ENCODE measurements at places on chromosomes 1 and 21. TPM values are rescaled to one million over a fixed set of nuclear protein-coding genes. Genes with fewer than 3 reads are reported as not detected.
A peak's percentile ranks its signal among the peaks of the same experiment; 100 is the strongest.

The GPATCH2 gene
- total RNA-seq = 13.1 TPM

The TRIM58 gene
- total RNA-seq = 0.35 TPM

The PAPPA2 gene
- total RNA-seq = not detected

The SPATA45 gene
- total RNA-seq = not detected

The PTP4A2 gene
- total RNA-seq = 249 TPM

The VTCN1 gene
- total RNA-seq = 1.9 TPM

DNA sequence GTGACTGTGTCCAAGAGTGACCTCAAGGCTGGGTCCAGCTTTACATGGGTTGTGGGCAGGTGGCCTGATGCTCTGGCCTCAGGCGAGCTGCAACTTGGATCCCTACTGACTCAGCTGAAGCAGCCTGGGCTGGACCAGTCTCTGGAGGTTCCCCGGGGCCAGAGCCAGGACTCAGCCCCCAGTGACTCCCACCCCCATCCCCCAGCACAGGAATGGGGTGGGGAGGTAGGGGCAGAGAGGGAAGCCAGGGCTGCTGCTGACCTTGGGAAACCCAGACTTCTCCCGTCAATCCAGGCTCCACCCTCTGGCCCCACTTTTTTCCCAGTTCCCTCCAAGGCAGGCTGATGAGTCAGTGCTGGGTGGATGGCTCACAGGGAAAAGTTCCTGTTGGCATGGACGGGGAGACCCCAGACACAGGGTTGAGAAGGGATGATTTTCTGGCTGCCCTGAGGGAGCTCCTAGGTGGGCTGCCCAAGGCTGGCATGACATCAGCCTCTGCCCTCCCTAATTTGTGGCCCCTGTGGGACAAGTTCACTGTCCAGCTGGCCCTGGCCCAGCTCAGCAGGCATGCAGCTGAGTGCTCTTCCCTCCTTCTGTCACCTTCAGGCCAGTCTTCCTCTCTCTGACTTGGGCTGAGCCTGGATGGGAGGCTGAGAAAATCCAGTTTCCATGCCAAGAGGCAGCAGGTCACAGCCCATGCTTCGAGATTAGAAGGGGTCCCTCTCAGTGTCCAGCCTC is 2.2 kb downstream of the ZC3H12A start:
- peak overlapping the region; percentile 77 for H3K27ac ChIP-seq
- no peaks in the 10 kb centered on the region for H3K27me3 ChIP-seq
- peak; percentile 90 for DNase-seq
- no peaks in the 10 kb centered on the region for H3K36me3 ChIP-seq

GRCh38 chr1:165330483-165330882 is 26.0 kb downstream of the LMX1A start:
- H3K27me3 ChIP-seq = no peaks in the 10 kb centered on the region
- DNase-seq = no peak
- no peak overlapping the region for H3K4me3 ChIP-seq
- no peak overlapping the region for H3K27ac ChIP-seq
- H3K36me3 ChIP-seq = no peaks in the 10 kb centered on the region
- H3K4me1 ChIP-seq = no peaks in the 10 kb centered on the region

- no peak overlapping the region for H3K4me3 ChIP-seq
- H3K4me1 ChIP-seq = peaks cover 12% of the 10 kb centered on the region
- H3K36me3 ChIP-seq = no peaks in the 10 kb centered on the region
- DNase-seq = no peak
Measured at GRCh38 chr1:168974611-168975010, 131.9 kb upstream of the ATP1B1 start.

- H3K27ac ChIP-seq = no peak overlapping the region
- H3K27me3 ChIP-seq = no peaks in the 10 kb centered on the region
- no peaks in the 10 kb centered on the region for H3K36me3 ChIP-seq
- DNase-seq = no peak
Measured at GRCh38 chr1:208007319-208007937, 96.5 kb upstream of the CD34 start.

Measured in ovary (tissue), 10 donors.